ENCODE measurements at places on chromosomes 7 and 10.

DNA sequence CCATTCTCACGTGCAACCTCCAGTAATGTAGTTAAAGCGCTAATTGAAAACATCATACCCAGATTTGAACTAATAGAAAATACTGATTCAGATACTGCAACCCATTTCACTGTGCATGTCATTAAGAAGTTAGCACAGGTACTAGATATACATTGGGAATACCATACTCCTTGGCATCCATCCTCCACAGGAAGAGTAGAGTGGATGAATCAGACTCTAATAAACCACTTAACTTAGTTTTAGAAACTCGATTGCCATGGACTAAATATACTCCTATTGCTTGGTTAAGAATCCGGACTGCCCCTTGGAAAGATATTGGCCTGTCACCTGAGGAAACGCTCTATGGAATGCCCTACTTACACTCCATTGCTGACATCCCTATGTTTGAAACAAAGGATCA, 9.5 kb downstream of the AKR1B15 start:
- DNase-seq = no peak

- no peak for DNase-seq
Measured at GRCh38 chr7:40760293-40760964, 625.6 kb downstream of the SUGCT start.

- DNase-seq = no peak
Measured at GRCh38 chr10:80173466-80173865, 31.9 kb downstream of the ANXA11 start.

GRCh38 chr7:150686030-150686631, 625 bp downstream of the GIMAP2 start:
- DNase-seq = peak; percentile 54

GRCh38 chr10:6491841-6492609, 88.1 kb downstream of the PRKCQ start:
- DNase-seq = no peak

DNA sequence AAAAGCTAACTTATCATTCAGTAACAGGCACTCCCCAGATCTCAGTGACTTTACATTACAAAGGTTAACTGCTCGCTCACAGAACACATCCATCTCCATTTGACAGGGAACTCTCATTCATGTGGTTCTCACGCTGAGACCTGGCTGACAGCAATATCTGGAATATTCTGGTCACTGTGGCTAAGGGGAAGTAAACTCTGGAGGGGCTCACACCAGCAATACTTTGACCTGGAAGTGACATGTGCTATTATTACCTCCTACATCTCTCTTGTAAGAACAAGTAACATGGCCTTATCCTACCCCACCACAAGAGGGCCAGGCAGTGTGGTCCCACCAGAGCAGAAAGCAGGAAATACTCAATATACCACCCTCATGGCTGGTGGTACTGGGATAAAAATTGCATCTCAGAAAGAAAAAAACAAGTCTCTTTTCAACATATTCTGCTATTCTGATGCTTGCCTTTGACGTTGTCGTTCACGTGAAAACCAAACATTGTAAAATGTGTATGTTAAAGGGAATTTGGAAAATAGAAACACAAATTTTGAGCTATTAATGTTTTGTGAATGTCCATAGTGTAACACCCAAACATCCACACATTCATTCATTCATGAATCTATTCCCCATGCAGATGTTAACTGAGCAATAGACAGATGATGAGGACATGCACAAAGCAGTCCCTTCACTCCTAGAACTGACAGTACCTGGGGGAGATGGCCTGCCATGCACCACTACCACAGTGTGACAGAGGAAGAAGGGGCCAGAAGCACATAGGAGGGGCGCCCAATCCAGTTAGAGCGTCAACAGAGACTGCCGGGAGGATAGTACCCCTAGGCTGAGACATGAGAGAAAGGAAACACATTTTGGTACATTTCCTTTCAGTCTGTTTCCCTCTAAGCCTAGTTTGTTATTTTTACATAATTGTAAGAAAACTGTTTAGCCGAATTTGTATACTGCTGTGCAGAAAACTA, 166.0 kb upstream of the SP4 start:
- DNase-seq = peak; percentile 12

DNA sequence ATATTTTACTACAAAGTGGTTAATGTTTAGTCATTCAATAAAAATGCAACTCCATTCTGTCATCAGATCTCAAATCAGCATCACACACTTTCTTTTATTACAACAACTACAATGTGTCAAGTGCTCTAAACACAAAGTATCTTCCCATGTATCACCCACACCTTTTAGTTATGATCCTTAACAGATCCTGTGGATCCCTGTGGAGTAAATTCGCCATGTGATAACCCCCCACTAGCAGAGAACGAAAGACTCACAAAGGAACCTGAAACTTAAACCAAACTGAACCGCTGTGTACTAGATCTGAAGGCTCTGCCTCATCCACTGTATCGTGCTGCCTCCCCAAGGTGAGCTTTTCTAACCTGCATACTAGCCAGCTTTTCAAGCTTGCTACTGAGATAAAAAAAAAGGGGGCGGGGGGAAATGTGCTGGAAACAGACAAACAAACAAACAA, 1.7 kb downstream of the DPY19L1 start:
- no peak for DNase-seq

- DNase-seq = no peak
Measured at GRCh38 chr7:95095259-95095965, 188.0 kb downstream of the PPP1R9A start.

- DNase-seq = no peak
Measured at GRCh38 chr7:71982851-71983250, 429.3 kb downstream of the CALN1 start.

DNA sequence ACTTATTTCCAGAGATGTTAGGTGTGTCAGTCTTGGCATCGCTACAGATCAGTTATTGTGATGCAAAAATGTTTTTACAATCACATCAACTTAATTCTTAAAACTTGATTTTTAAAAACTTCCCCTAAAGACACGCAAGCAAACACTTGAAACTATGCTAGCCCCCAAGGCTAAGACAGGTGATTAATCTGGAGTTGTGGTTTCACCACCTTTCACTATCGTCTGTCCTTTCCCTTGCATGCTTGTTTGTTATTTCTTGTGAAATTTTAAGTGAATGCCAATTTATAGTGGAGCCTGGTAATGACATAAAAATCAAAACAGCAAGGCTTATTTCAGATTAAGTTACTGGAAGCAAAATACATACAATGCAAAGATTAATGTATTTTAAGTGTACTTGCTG, 70.4 kb downstream of the SLC35B4 start:
- DNase-seq = no peak

GRCh38 chr7:47941136-47941844, 7.0 kb downstream of the PKD1L1 start:
- DNase-seq = peak; percentile 94

GRCh38 chr7:35908331-35909216, 107.7 kb downstream of the SEPTIN7 start:
- DNase-seq = no peak

- peak; percentile 28 for DNase-seq
Measured at GRCh38 chr7:75638594-75639070, 100.1 kb downstream of the HIP1 start.

- no peak for DNase-seq
Measured at GRCh38 chr7:1073142-1073977, 14.6 kb upstream of the GPER1 start.

DNA sequence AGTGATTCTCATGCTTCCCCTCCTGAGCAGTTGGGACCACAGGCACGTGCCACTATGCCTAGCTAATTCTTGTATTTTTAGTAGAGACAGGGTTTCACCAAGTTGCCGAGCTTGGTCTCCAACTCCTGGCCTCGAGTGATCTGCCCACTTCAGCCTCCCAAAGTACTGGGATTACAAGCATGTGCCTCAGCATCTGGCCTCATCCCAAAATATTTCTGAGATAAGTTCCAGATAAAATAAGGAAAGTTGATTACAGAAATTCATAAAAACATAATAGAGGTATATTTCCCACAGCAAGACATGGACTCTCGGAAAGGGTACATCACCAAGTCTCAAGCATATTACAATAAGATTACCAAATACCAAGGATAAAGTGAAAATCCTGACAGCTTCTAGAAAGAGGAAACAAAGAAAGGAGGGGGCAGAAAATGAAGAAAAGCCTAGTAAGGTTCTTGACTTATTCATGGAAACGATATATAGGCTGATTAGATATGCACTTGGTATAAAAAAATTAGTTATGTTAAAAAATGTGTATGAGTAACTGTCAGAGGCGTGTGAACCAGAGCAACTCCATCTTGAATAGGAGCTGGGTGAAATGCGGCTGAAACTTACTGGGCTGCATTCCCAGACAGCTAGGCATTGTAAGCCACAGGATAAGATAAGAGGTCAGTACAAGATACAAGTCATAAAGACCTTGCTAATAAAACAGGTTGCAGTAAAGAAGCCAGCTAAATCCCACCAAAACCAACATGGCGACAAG, 35.0 kb downstream of the IQUB start:
- no peak for DNase-seq

DNA sequence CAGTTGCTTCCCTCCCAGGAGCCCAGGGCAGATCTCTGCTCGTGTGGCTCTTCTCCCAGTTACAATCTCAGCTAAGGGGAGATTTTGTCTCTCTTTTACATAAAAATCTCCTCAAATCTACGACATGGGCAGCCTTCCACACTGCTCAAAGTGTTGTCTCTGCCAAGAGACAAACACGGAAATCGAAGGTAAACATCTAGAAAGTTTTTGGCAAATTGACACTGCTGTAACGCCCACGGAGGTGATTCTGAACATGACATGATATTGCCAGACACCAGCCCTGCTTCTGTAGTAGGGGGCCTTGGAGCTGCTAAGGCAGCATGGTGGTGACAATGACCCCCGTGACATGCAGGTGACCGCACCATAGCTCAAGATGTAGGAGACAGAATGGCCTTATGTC, 128.3 kb downstream of the CCDC3 start:
- no peak for DNase-seq

GRCh38 chr10:132414402-132415016, 17.5 kb downstream of the PWWP2B start:
- no peak for DNase-seq

DNA sequence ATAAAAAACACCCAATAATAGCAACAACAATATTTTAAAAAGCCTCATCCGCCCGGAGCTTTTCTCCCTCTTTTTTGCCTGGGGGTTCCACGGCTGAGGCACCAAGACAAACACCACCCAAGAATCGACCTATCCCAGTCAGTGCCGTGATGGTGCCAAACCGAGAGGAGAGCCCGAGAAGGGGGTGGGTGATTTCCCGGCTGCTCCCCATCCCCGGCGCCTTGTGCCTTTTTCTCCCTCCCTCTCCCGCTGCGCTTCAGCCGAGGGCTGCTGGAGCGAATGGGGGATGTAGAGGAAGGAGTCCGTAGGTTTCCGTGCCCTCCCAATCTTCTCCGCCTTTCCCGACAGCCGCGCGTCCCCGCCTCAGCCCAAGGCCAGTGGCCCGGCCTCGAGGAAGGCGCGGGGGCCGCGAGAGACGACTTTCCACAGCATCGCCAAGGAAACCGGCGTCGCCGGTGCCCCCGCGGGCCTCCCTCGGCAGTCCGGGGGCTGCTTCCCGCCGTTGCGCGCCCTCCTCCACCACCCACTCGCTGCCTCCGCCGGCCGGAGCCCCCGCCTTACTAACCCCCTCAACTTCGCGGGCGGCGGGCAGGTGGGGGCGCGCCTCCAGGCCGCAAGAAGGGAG, 1.3 kb downstream of the EGR2 start:
- DNase-seq = no peak

- DNase-seq = no peak
Measured at GRCh38 chr7:117176206-117176605, 146.7 kb downstream of the WNT2 start.

- DNase-seq = no peak
Measured at GRCh38 chr10:71516890-71517289, 120.2 kb downstream of the CDH23 start.

DNA sequence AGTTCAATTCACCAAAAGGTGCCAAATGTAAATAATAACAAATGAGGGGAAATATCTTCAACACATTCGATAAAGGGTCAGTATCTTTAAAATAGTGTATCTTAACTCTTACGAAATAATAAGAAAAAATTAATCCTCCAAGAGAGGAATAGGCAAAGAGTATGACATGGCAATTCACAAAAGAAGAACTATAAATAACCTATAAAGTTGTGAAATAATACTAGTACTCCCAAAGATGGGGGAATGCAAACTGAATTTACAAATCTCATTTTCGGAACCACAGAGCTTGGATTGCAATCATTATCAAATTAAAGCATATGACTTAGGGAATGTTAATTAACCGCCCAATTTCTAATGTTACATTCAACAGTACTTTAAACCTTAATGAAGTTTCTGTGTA, 78.2 kb upstream of the TARP start:
- DNase-seq = no peak

DNA sequence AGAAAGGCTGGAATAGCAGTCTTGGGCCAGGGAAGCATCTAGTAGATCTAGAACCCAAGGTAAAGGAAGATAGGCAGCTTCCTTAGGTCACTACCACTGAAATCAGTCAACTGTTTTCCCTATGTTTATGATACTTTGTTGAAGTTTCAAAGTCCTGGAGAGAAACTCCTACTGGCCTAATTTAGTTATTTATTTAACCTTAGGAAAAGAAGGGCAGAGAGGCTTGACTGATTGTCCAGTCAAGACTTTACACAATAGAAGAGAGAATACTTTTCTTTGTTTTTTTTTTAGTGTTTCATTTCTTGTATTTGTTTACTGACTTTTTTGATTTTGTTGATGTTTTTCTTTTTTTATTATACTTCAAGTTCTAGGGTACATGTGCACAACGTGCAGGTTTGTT, 138.9 kb upstream of the PHYHIPL start:
- no peak for DNase-seq

- no peak for DNase-seq
Measured at GRCh38 chr10:63355682-63356081, 110.1 kb downstream of the JMJD1C start.

DNA sequence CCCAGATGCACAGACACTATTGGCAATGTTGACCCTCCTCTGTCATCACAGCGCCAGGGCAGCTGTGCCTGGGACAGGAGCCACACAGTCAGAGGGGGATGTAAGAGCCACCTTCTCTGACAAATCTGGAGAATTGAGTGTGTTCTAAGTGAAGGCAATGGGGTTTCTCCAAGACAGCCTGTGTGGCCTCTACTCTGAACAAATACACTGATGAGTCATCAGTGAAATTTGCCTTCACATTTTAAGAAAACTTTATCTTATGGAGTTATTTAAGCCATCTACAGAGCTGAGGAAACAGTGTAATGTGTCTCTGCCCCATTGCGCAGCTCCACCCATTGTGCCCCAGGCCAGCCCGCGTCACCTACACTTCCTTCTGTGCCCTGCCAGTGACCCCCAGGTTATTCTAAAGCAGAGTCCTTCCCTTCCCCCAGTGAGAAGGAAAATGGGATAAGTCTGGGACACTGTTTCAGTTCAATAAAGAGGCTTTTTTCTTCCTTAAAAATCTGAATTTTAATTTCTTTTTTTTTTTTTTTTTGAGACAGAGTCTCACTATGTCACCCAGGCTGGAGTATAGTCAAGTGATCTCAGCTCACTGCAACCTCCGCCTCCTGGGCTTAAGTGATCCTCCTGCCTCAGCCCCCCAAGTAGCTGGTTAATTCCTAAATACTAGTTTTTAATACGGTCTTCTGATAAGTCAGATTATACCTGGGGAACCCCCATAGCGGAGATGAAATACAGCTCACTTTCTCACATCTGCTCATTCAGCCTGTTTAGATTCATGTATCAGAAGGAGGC, 21.8 kb downstream of the AKR1E2 start:
- peak; percentile 45 for DNase-seq

GRCh38 chr10:64896582-64896981, 1375.4 kb downstream of the REEP3 start:
- DNase-seq = no peak
